ENCODE measurements at places on chromosomes 1 and 21.

DNA sequence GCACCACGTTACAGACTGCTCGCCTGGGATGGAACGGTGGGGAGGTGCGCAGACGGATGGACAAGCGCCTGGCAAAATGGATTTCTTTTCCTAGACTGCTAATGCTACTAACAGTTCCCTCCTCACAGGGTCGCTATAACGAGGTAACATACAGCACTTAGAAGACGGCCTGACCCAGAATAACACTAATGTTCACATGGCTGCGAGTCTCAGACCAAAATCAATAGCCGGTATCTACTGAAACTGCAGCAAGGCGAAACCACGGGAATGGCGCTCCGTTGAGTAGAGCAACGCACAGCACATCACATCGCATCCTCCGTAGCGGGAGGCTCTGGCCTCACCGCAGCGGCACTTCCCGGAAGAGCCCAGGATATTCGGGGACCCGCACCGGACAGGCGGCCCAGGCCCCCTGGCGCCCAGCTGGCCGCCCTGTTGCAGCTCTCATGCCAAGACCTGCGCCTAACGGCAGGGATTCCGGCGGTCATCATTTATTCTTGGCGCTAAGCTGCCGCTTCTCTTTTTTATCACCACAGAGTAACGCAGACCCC, 46.6 kb downstream of the VPS26C start:
- peak; percentile 43 for DNase-seq

- DNase-seq: no peak
Observed at GRCh38 chr1:208569181-208569580, 325.0 kb upstream of the PLXNA2 start.

GRCh38 chr21:35023396-35024070, 25.6 kb downstream of the RUNX1 start:
- DNase-seq: no peak

DNA sequence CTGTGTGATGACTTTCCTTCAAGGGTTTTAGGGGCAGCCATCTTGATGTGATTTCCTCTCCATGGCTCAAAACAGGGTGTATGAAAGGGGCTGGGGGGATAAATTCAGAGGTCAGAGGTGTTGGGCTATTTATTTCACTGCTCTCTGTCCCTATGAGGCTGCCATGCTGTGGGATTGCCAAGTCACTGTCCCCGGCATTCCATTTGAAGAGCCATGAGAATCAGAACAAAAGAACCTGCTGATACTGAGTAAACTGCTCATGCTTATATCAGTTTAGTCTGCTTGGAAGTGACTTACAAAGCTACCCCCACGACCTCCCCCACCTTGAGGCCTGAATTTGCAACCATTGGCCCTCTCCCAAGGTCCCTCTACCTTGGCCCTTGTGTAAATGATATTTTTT, 72.3 kb upstream of the UBE2U start:
- no peak for DNase-seq

- DNase-seq: no peak
Observed at GRCh38 chr1:197438010-197438790, 170.1 kb downstream of the CRB1 start.

DNA sequence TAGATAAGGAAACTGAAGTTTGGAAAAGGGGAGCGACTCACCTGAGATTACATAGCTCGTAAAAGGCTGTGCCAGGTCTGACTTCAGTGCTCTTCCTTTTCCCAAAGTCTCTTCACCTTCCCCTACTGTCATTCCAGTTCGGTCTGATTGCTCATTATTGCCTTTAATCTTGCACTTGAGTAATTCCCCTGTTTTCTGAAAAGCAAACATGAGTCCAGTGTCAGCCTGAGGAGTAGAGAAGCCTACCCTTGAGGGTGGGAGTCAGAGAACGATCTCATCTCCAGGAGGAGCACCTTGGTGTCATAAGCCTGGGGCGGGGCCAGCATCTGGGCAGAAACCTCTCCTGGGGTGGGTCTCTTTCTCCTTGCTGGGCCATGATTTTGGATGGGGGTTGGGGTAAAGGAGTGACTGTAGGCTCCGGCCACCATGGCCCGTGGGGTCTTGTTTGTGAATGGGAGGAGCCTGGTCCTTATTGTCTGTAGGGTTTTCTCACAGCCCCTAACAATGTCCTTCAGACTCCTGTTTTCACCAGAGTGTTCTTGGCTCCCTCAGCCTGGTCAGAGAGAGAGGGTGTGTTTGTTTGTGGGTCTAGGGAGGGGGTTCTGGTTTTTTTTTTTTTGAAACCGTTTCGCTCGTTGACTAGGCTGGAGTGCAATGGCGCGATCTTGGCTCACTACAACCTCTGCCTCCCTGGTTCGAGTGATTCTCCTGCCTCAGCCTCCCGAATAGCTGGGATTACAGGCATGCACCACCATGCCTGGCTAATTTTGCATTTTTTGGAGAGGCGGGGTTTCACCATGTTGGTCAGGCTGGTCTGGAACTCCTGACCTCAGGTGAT, 6.0 kb downstream of the VANGL2 start:
- no peak for DNase-seq

DNA sequence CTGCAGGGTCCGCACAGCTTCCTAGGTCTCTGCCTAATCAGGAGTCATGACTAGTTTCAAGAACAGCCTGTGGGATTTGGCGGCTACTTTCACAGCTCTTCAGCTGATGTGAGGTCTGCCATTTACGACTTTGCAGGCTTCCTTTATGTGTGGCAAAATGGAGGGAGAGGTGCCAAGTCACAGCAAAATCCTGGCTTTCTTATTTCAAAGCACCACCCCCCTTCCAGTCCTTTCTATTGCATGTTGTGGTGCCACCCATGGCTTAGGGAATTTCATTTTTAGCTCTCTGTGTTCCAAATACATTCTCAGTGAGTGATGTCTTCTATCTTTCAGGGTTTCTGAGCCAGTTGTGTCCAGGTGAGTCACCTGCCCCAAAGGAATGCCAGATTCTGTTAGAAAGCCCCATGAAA, 75.1 kb upstream of the WLS start:
- DNase-seq: no peak

DNA sequence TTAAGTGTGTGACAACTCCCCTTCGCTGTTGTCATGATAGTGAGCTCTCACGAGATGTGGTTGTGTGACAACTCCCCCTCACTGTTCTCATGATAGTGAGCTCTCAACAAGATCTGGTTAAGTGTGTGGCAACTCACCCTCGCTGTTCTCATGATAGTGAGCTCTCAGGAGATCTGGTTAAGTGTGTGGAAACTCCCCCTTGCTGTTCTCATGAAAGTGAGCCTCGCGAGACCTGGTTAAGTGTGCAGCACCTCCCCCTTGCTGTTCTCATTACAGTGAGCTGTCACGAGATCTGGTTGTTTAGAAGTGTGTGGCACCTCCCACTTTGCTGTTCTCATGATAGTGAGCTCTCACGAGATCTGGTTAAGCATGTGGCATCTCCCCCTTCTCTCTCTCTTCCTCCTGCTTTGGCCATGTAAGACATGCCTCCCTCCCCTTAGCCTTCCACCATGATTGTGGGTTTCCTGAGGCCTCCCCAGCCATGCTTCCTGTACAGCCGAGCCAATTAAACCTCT, 25.1 kb upstream of the LSS start:
- peak; percentile 42 for DNase-seq

GRCh38 chr1:162369571-162369970, 7.1 kb downstream of the SPATA46 start:
- no peak for DNase-seq

GRCh38 chr1:231338270-231339128, at the start of gene SPRTN:
Gene SPRTN (plus strand): TSS chr1:231338293. CDS start chr1:231338384, 91 bp downstream.
- DNase-seq: no peak

DNA sequence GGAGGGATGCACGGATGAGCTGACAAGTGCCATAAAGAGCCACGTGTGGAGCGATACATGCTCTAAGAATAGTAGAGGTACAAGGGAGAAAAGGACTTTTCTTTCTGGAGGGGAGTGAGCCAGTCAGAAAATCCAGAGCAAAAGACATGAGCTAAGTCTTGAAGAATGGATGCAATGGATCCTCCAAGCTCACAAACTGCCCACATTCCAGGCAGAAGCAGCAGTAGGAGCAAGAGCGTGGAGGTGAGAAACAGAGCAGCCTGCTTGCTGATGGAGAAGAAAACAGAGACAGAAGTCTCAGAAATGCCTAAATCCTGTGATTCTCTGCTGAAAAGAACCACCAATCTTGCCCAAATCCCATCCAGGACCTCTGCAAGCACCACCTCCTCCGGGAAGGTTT, 78.2 kb upstream of the RALGPS2 start:
- no peak for DNase-seq

DNA sequence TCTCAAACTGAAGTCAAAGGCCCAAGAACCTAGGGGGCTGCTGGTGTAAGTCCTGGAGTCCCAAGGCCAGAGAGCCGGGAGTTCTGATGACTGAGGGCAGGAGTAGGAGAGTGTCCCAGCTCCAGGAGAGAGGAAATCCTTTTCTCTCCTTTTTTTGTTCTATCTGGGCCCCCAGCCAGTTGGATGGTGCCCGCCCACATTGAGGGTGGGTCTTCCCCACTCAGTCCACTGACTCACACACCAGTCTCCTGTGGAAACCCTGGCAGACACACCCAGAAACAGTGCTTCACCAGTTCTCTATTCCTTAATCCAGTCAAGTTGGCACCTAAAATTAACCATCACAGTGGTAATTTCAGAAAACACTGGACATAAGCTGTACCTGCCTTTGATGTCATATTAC, 12.7 kb upstream of the WDR26 start:
- DNase-seq: no peak

DNA sequence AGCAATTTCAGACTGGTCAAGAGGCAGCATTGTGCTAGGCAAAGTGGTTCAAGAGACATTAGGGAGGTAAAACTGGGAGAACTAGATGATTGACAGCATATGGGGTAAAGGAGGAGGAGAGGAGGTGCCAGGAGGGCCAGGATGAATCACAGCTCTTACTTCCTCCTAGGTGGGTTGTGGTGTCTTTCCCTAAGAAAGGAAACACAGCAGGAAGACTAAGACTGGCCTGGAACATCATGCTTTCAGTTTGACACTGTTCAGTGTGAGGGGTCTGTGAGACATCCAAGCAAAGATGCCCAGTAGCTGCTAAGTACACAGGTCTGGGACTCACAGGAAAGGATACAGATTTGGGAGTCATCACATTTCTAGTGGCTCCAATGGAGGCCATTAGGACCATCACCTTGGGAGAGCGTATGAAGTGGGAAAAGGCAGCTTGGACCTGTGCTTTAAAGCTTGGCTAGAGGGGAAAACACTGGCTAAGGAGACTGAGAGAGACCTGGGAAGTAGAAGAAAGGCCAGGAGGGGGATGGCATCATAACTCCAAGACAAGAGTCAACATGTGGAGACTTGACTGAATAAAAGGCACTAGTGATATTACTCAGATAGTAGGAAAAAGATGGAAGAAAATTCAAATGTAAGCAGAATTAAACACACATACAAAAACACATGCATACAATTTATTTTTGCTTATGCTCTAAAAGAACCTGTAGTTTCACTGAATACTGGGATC, 17.3 kb downstream of the CD58 start:
- no peak for DNase-seq

DNA sequence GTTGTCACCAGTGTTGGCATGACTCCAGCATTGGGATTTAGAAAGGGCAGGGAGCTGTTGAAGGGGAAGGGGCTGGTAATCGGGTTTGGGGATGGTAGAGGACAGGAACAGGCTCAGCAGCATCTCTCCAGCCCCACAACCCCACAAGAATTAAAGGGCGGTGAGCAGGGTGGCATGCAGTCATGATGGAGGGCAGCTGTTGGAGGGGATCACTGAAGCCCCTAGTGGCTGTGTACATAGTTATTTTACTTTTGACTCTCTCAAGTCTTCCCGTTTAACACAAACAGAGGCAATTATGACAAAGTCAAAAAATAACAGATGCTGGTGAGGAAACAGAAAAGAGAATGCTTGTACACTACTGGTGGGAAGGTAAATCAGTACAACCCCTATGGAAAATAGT, 213.8 kb downstream of the URB2 start:
- DNase-seq: no peak

DNA sequence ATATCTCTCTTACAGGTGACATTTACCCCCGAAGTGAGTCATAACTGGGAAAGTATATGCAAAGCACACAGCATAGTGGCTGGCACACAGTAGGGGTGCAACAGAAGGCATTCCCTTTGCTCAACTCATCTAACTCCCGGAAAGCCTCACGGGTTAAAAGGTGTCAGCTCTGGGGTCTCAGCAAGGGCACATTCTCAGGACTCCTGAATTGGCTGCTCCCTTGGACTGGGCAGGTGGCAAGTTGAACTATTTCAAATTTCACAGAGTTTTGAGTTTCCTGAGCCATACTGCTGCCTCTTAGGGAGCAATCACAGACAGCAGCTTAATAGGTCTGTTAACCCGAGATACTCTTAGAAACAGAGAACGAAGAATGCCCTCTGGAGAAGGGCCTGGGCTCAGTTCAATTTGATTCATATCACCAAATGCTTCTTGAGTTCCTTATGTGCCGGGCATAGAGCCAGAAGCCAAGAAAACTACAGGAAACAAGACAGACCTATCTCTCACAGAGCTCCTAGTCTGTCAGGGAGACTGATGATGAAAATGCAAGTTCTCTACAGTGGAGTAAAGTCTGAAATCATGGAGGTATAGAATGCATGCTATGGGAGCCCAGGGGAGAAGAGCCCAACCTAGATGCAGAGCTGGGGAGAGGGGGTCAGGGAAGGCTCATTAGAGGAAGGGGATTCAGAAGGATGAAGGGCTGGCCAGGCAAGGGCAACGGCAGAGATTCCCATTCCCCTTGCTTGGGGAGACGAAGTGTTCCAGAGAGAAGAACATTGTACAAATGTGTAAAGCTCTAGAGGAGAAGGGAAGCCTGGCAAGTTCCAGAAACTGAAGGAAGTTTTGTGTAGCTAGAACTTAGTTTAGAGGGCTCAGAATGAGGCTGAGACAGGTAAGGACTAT, 143.9 kb upstream of the HMGB4 start:
- no peak for DNase-seq

- no peak for DNase-seq
Observed at GRCh38 chr1:65525266-65526048, 105.0 kb downstream of the LEPR start.

DNA sequence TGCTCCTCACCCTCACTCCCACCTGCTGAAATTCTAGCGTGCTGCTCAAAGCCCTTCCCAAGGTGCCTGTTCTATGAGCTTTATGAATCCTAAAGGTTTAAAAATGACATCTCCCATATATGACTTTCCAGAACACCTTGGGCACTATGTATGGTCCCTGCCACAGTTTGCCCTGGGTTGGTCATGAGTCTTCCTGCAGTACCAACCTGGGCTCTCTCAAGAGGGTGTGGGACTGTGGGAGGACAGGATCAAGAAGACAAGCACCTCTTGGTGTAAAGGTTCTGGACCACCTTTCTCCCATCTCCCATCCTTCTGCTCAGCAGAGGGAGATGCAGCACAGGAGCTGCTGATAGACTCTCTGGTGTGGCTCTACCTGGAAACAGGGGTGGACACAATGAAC, 134.1 kb downstream of the FCRL5 start:
- no peak for DNase-seq

- no peak for DNase-seq
Observed at GRCh38 chr1:103441342-103441741, 84.2 kb upstream of the RNPC3 start.

GRCh38 chr1:113608399-113608798, 150.9 kb downstream of the PHTF1 start:
- no peak for DNase-seq

GRCh38 chr1:183070923-183071618, 47.9 kb downstream of the LAMC1 start:
- no peak for DNase-seq

- no peak for DNase-seq
Observed at GRCh38 chr1:87042111-87042811, 127.8 kb downstream of the HS2ST1 start.

All from CD4-positive, alpha-beta memory T cell (primary cell).